ENCODE measurements at places on chromosomes 1 and 21. TPM values are rescaled to one million over a fixed set of nuclear protein-coding genes. Genes with fewer than 3 reads are reported as not detected.

Gene SHISAL2A
- not detected for total RNA-seq

Gene UBIAD1
- 13.4 TPM for total RNA-seq

Gene MGST3
- 217 TPM for total RNA-seq

Gene LAMC2
- total RNA-seq: 43.6 TPM

Gene OR6K3
- total RNA-seq: not detected

Gene SLC9C2
- total RNA-seq: not detected

Gene MXRA8
- total RNA-seq: 651 TPM

Gene CTSE
- total RNA-seq: not detected

Gene NBPF11
- 2.0 TPM for total RNA-seq

Gene OR2M3
- not detected for total RNA-seq

Gene ANGPTL1
- total RNA-seq: not detected

Gene NBPF4
- not detected for total RNA-seq

Gene HSD3B1
- not detected for total RNA-seq
